ENCODE measurements at places on chromosomes 1 and 21. TPM values are rescaled to one million over a fixed set of nuclear protein-coding genes. Genes with fewer than 3 reads are reported as not detected.

GRCh38 chr1:211928993-211929637, 98.6 kb upstream of the LPGAT1 start:
- H3K4me1 ChIP-seq = no peaks in the 10 kb centered on the region
- DNase-seq = no peak
- H3K4me3 ChIP-seq = no peak overlapping the region
- H3K27me3 ChIP-seq = no peaks in the 10 kb centered on the region
- H3K27ac ChIP-seq = no peak overlapping the region

KMO gene
- total RNA-seq = 0.08 TPM

CD55 gene
- 59.5 TPM for total RNA-seq

DNA sequence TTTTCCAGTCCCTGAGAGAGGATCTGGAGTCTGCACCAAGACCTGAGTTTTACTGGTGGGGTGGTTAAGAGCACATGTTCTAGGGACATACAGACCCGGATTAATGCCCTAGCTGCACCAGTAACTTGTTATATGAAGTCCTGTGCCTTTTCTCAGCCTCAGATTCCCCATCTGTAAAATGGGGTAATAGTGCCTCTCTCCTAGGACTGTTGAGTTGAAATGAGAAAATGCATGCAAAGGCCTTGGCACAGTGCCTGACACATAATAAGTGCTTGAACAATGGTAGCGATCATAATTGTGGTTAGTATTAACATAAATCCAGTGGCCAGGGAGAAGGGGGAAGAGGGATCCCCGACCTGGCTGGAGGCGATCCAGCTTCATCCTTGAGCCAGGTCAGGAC, 12.3 kb downstream of the AHDC1 start:
- H3K4me3 ChIP-seq = no peak overlapping the region
- no peak overlapping the region for H3K27ac ChIP-seq
- H3K4me1 ChIP-seq = peaks cover 11% of the 10 kb centered on the region
- no peak for DNase-seq
- H3K27me3 ChIP-seq = no peaks in the 10 kb centered on the region
- H3K36me3 ChIP-seq = peaks cover 16% of the 10 kb centered on the region
